Lower leg skin (tissue), 4 donors: ENCODE measurements at places on chromosomes 11 and 22. TPM values are rescaled to one million over a fixed set of nuclear protein-coding genes. Genes with fewer than 3 reads are reported as not detected.
A peak's percentile ranks its signal among the peaks of the same experiment; 100 is the strongest.

SMC1B gene
- total RNA-seq = not detected

DNA sequence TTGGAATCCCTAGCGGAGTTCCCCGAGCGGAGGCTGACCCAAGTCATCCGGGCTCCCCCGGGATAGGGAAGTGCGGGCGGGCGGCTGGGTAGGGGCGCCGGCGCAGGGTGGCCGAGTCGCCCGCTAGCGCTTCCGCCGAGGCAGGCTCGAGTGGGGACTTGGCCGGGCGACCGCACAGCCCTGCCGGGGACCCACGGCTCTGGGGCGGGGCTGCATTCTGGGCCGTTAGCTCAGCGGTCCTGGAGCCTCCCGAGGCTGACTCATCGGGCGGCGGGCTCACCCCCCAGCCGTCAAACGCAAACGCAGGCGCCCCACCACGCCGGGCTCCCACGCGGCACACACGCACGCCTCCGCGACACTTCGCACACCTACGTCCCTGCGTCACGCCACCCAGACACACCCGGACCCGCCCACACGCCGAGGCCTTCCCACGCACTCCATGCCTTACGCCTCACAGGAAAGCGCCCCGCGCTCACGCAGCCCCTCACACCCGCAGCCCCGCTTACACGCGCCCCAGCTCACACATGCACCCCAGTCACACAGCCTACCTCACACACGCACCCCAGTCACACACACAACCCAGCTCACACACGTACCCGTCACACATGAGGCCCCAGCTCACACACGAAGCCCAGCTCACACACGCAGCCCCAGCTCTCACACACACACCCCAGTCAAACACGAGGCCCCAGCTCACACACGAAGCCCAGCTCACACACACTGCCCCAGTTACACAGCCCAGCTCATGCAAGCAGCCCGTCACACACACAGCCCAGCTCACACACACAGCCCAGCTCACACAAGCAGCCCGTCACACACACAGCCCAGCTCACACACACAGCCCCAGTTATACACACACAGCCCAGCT is 1.2 kb downstream of the PHLDB1 start:
- DNase-seq = no peak

DNA sequence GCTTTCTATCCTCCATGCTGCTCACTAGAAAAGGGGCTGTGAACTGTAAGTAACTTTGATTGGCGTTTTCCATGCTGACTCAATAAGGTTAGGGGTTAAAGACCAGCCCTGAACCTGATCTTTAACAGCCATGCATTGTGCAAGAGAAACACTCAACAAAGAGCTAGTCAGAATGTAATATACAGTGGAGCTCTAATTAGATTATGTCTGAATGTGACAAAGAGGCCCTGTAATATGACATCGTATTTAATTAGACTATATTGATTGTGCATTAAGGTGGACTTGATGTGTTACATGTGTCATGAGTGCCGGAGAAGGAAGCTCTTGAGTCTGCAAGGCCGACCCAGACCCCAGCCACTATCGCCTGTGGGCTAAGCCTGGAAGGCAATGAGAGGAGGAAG is 70.5 kb downstream of the PKNOX2 start:
- DNase-seq = no peak

DNA sequence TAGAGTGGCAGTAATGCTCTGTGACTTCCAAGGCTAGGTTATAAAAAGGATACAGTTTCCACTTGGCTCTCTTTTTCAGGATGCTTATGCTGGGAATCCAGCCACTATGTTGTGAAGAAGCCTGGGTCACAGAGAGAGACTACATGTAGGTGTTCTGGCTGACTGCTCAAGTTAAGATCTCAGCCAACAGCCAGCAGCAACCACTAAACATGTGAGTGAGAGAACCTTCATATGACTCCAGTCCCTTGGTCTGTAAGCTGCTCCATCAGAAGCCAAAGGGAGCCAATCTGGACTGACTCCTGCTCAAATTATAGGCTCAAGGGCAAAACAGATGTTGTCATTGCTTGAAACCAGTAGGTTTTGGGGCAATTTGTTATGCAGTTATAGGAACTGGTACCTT is 162.7 kb downstream of the MAML2 start:
- DNase-seq = no peak

GRCh38 chr22:18950141-18950540 is 14.0 kb upstream of the PRODH start:
- DNase-seq = no peak

GRCh38 chr11:86440305-86440716 is 65.6 kb downstream of the CCDC81 start:
- peak; percentile 52 for DNase-seq

DNA sequence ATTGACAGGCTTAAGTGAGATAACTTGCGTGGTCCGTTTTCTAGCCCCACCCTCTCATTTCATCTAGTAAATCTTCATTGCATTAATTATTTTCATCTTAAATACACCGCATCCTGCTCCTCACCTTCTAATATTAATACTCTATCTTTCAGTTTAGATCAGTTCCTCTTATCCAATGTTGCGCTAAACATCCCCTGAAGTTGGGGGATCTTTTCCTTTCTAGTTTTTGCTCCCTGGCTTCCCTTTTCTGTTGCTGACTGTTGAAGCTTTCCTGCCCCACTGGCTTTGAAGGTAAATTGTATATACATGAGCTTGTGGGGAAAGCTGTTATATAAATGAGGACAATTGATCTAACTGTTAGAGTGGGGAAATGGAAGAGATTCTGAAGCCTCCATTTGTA is 7.2 kb downstream of the CAT start:
- no peak for DNase-seq

RFPL2 gene
- not detected for total RNA-seq
